ENCODE measurements at places on chromosomes 13 and 19.

DNA sequence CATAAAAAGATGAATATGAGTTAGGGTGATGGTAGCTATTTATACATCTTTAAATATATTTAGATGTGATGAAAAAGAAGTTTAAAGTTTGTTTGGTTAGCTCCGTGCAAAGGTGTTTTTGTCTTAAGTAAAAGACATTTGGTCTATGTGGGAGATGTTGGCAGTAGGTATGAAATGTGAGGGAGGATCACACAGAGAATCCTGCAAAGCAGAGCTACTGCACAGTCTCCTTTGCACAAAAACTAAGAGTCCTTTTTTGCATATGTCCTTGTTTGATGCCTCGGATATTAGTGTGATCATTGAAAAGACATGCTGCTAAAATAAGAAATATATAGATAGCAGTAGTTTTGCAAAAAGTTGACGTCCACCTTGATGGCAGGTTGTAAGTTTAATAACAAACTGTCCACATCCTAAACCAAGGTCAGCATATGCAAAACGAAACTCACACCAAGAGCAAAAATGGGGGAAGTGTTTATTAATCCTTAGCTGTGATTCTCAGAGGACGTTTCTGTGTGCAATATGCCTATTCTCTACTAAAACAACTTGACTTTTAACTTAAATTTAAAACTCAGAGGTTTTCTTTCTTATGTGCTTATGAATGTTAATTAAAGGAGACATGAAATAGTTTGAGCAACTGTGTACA lies 870.1 kb downstream of the PCDH9 start:
- no peak for DNase-seq

DNA sequence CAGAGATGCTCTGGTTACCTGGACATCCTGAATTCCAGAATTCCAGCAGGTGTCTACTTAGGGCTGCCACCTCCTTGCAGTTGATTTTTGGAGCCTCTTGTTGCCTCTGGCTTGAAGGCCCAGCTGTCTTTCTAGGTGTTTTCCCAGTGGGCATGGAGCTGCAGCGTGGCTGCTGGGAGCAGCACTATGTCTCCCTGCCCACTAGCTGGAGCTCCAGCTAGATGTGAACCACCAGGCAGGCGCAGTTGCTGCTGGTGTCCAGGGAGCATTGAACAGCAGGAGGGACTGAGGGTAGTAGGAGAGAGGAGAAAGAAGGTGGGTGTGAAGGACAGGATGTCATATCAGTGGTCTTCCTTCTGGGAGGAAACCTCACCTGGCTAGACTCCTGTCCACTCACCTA lies 9.9 kb upstream of the SELENOW start:
- no peak for DNase-seq

DNA sequence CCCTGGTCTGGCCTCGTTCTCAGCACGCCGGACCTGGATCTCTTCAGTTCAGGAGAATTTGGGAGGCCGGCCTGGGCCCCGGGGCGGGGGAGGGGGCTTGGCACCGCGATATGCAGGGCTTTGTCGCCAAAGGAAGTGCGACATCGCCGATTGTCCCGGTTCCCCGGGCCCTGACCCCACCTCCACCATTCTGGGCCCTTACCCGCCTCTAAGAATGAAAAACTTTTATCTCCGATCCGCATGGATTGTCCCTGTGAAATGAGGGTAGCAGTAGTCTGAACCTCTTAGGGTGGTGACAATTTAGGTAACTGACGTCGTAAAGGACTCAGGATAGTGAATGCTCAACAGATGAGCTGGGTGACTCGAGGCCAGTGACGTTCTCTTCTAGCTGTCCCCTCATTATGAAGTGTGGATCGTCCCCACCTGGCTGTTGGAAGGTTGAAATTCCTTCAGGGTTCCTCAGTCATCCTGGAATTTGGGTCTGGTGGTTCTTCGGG lies 650 bp downstream of the DDA1 start:
- DNase-seq: no peak

DNA sequence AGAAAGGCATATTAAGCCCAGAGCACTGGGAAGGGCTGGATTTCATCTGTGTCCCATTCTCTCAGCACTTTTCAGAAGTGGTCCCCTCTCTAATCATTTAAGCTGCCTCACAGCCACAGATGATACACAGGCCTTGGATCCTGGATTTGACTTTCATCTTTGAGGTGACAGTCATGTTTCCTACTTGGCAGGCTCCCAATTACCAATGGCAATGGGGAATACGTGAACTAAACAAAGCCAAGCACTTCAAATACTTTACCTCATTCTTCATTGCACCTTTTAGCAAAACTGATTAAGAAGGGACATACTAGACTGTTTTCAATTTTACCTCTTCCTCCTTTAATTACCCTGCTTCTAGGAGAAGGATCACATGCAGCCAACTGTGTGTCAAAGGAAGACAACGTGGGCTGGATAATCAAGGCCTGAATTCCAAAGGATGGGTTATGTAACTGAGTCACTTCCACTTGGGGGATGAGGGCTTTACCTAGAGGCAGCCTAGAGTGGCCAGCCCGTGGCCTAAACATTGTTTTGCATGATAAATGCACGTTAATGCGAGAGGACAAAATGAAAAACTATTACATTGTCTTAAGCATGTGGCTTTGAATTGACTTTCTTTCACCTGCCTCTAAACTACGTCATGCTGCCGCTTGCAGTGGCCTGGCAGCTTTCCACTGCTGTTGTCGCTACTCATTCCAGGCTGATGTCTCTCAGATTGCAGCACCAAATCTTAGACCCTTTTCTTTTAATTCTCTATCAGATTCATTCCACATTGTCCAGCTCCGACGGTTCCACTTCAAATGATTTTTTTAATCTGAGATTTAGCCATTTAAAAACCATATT lies 95.0 kb downstream of the KCTD12 start:
- peak; percentile 34 for DNase-seq

DNA sequence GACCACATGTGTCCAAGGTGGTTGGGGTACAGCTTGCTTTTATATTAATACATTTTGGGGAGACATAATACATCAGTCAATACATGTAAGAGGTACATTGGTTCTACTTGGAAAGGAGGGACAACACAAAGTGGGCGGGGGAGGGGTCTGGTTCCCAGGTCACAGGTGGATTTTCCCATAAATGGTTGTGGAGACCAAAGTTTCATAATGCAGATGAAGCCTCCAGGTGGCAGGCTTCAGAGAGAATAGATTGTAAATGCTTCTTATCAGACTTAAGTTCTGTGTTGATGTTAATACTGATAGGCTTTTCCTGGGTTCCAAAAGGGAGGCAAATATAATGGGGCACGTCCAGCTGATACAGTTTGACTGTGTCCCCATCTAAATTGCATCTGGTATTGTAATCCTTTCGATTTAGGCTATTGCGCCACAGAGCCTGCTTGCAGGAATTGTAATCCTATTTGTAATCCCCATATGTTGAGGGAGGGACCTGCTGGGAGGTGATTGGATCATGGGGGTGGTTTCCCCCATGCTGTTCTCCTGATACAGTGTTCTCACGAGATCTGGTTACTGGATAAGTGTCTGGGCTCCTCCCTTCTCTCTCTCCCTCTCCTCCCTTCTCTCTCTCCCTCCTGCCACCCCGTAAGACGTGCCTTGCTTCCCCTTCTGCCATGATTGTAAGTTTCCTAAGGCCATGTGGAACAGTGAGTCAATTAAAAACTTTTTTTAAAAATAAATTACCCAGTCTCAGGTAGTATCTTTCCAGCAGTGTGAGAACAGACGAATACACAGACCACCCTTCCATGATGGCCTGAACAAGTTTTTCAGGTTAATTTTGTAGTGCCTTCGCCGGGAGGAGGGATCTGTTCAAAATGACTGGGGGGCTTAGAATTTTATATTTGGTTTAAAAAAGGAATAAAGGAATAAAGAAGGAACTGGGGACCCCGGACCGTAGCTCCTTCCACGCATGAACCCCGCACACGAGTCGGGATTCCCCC lies 44.9 kb downstream of the ZNF823 start:
- no peak for DNase-seq

GRCh38 chr19:30785458-30786137 lies 413.4 kb downstream of the ZNF536 start:
- DNase-seq: no peak

GRCh38 chr19:31432201-31432810 lies 83.1 kb upstream of the TSHZ3 start:
- no peak for DNase-seq

GRCh38 chr13:76725211-76725610 lies 161.0 kb downstream of the KCTD12 start:
- no peak for DNase-seq

- no peak for DNase-seq
Observed at GRCh38 chr13:29957320-29957719, 106.9 kb upstream of the UBL3 start.

- DNase-seq: no peak
Observed at GRCh38 chr19:14550201-14550754, 20.9 kb downstream of the TECR start.

DNA sequence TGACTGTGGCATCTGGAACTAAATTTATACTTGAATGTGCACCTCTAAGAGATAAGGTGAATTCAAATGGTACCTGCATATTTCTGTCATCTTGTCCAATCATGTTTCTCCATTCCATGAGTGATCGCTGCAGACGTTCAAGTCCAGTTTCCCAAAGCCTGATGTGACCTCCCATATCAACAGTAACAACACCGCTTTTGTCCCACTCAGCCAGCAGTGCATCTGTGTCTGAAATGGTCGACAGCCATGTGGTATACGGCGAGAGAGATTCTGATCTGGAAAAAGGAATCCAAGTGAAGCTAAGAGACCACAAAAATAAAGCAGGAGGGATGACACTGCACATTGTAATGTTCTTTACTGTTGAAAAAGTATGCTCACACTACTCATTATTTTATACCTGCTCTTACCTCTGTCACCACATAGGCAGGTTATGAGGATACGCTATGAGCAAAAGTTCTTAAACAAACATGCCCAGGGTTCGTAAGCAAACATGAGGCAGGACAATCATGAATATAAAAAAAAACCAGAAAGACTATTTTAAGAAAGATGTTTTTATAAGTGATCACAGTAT lies 213.6 kb downstream of the RGCC start:
- DNase-seq: no peak

GRCh38 chr13:66359393-66359792 lies 870.7 kb downstream of the PCDH9 start:
- no peak for DNase-seq

DNA sequence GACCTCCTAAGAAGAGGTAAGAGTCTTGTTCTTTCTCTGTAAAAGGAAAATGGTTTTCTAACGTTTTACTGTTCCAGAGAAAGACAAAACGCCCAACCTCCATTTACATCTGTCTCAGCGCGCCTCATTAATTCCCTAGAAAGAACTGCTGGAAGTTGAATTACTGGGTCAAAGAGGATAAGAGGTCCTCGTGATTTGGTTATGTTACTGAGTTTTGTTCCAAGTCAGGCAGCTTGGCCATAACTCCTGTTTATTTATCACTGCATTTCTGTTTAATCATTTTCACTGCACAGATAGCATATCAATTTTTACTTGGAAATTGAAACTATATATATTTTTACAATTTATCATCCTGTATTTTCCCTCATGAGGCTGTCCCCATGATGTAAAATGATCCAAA lies 112.9 kb upstream of the PEG3 start:
- DNase-seq: no peak

GRCh38 chr13:30570691-30571090 lies 47.0 kb upstream of the USPL1 start:
- no peak for DNase-seq

Measured in heart left ventricle (tissue), 16 donors.